ENCODE measurements at places on chromosomes 6 and 20. TPM values are rescaled to one million over a fixed set of nuclear protein-coding genes. Genes with fewer than 3 reads are reported as not detected.

GRCh38 chr6:81138236-81138635 lies 614.2 kb downstream of the TENT5A start:
- DNase-seq = no peak

- DNase-seq = no peak
These were observed 195.7 kb upstream of the FOXQ1 start for GRCh38 chr6:1116149-1116548.

GRCh38 chr20:16434062-16434664 lies 139.1 kb downstream of the KIF16B start:
- no peak for DNase-seq

DNA sequence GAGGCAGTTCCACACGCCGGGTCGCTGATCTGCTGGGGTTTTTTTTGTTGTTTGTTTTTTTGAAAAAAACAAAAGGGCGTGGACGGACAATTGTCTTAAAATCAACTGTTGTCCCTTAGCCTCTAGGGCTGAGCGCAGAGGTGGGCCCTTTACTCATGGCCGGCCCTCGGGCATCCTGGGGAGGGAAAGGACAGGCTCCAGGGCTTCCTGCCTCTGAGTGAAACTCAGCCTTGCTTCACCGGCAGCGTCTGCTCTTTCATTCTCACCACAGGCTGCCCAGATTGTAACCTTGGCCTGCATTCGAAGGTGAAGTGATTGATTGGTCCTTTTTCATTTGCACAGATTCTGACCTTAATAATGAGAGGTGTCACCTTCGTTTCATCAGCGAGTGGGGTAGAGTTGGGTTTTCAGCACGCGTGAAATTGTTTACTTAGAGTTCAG lies 797 bp downstream of the SMIM13 start:
- peak; percentile 33 for DNase-seq

Gene LINC00237
- total RNA-seq = not detected

DNA sequence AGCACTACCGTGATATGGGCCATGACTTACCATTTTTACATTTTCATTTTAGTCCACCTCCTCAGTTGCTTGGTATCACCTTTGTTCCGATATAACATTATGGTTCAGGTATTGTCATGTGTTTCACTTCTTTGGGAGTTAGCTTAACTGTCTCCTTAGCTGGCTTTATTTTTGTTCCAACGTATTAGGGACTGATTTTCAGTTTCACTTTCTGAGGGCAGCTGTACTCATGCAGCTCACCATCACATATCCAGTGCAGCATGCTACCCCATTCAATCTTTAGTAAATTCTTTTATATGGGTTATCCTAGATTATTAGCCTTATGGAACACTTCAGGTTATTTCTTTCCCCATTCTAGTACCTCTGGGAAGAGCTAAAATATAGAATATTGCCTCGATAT lies 362.2 kb upstream of the IRAK1BP1 start:
- no peak for DNase-seq

DNA sequence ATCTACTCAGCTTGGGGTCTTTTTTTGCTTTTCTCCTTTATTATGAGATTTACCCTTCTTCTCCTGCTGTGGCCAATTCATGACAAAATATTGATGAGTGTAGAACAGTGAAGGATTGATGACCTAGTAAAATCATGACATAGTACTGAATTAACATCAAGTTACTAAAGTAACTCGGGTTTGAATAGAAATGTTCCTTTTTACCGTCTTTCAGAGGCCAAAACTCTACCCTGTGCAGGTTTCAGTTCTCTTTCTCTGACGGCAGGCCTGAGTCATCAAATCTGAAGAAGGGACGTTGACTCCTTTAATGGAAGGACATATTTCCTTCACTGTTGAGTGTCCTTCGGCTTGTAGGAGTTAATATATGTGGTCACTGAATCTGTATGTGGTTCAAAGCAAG lies 80.7 kb downstream of the RREB1 start:
- no peak for DNase-seq

DNA sequence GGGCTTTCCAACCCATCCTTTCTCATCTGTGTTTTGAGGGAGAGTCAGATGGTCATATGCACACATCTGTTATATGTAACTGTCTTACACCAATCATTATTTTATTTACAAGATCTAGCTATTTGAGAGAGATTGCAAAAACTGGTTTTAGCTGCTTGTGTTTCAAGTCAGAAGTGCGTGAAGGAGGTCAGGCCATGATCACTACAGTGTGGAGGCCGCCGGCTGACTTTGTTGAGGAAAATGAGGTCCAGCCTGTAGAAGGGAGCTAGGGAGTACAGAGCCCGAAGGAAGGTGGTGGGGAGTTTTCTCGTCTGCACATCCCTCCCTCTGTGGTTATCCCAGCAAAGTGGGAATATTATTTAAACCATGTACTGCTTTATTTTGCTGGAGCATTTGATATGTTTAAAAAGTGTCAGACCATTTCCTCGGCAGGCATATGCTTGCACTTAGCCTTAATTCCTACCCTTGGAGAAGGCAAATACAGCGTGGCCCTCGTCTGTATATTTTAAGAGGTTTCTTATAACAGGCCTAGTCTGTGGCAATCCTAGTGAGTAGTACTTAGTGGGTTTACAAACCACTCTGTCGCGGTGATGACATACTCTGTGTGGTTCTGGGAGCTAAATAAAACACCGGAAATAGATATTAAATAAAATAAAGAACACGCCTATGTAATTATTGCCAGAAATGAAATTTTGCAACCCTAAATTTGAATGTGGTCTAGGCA lies 95.6 kb downstream of the UST start:
- DNase-seq = no peak

GRCh38 chr6:36955136-36955535 lies 598 bp downstream of the PI16 start:
- no peak for DNase-seq

- no peak for DNase-seq
These were observed 969.9 kb upstream of the CITED2 start for GRCh38 chr6:140344142-140344913.

DNA sequence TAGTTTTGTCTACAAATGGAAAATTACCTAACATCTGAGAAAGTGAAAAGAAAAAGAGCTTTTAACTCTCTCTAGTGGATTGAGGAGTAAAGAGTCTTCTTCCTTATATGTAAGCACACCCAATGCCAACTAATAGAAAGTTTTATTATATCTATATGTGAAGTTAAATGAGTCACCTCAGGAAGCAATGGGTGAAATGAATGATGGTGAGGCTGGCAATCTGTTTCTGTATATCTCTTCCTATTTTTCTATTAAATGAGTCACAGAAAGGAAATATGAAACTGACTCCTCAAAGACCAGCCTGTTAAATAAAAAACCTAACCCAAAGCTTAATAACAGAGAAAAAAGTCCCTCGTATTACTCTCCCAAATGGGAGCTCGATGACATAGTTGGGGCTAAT lies 71.3 kb downstream of the OTOR start:
- no peak for DNase-seq

DNA sequence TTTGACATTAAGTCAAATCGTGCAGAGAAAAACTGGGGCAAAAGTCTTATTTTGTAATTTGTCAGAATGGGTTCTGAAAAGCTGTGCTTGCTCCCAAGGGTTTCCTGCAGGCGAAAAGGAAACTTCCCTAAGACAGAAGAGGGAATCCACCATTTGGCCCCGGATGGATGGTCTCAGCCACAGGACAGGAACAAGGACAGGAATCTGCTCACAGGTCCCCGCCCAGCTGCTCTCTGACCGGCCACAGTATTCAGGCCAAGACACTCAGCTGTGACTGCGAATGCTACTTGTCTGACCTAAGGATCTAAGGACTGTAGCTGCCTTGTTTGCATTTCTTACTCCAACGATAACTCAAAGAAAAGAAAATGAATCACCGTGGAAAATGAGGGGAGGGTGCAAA lies 197.0 kb downstream of the BMP7 start:
- DNase-seq = no peak

DNA sequence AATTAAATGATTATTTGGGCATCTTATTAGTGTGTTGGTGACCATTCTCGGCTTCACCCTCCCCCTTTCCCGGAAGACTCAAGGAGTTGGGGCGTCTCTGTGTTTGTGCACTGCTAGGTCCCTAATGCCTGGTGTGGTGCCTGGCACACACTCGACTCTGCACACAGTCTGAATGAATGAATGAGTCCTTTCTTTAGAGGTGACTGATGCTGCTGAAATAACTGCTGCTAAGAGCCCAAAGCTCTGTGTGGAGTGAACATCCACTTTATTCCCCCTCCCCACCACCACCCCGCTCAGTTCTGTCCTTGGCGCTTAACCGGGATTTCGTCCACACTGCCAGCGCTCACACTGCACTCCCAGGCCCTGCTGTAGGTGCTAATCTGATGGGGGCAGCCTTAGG lies 1.2 kb upstream of the PHACTR3 start:
- DNase-seq = no peak

DNA sequence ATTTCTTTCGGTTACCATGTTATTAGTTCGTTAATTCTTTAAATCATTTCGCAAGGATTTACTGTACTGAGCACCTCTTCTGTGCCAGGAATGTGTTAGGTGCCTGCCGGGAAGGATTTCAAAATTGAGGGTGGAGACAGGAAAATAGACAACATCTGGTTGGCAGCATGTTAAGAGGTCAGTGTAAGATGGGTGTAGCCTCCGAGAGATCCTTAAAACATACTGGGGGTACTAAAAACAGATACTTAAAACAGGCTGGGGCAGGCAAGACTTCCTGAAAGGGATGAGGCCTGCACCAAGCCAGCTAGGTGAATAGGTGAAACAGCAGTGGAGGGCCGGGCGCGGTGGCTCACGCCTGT lies 178.0 kb upstream of the SGK1 start:
- DNase-seq = no peak

Gene RAD21L1
- total RNA-seq = 3.0 TPM

DNA sequence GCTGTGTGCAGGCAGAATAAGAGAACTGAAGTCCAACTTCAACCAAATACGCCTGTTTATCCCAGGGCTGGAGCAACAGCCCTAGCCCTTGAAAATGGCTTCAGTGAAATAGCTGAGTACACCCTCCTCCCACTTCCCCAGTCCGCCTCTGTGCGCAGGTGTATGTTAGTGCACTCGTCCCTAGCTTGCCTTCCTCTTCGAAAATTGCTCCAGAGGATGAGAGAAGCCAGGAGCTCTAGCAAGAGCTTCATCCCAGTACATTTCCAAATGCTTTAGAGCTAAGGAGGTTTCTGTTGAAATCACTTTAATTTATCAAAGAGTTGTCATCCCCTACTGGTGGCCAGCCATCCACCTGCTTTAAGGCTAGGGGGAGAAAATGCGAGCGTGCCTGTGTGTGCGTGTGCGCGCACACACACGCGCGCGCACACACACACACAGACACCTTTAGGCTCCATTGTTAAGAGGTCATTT lies 5.4 kb upstream of the POU3F2 start:
- no peak for DNase-seq

Gene PHACTR3
- total RNA-seq = 0.34 TPM

GRCh38 chr6:3911614-3912336 lies 62.6 kb downstream of the FAM50B start:
- DNase-seq = no peak

DNA sequence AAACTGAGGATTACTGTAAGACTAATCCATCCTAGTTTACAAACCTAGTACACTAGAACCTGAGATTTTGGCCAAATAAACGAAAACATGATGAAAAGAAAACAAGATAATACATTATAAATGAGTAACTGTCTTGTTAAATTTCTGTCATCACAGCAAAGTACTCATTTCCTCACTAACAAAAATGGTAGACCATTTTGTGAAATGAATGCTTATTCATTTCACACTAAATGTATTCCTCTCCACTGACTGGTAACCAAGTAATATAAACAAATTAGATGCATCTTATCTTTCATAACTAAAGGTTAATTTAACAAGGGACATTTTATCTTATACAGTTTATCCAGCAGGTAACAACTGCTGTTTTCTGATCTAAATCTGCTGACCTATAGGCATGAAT lies 143.7 kb downstream of the REV3L start:
- no peak for DNase-seq

- peak; percentile 1 for DNase-seq
These were observed 294.8 kb downstream of the CDC5L start for GRCh38 chr6:44682280-44682679.

DNA sequence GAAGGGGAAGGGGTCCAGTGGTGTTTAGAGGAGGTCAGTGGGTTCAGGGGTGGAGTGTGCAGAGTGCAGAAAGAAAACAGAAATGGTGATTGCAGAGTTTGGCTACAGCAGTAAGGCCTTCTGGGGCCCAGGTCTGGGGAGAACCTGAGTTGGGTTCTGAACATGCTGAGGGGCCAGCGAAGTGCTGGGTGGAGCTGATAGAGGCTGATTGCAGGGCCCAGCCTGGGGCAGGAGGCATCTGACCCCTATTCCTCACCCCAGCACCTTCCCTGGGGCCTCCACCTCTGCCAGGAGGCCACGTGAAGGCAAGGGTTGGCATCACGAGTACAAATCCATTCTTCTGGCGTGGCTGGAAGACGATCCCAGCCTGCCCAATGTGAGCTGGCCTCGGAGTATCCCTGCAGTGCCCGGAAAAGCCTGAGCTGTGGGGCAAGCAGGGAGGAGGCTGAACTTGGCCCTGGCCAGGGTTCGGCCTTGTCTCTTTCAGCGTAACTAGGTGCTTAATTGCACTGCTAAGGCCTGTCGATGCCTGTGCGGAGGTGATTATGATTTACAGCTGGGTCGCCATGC lies 35.3 kb downstream of the VSTM2L start:
- no peak for DNase-seq

Gene SSR1
- total RNA-seq = 34.3 TPM

- DNase-seq = no peak
These were observed 1164.5 kb upstream of the CITED2 start for GRCh38 chr6:140538926-140539325.

Gene GRM1
- 0.68 TPM for total RNA-seq

DNA sequence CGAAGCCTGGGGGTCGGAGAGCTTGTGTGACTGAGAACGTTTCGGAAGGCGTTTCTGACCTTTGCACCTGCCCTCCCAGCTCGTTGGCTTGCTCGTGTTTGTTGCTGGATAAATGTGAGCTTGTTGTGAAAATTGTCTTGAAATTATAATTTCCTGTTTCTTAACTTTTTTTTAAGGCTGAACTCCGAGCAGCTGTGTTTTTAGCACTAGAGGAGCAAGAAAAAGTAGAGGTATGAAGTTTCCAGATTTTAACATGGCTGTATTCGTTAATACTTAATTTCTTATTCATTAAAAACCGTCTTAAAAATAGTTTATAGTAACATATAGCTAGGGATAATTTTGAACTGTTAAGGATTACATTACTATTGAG lies 672 bp downstream of the CEP43 start:
- DNase-seq = no peak

Gene CAGE1
- 1.2 TPM for total RNA-seq

Gene HLA-DQA2
- total RNA-seq = 1.6 TPM

Gene COL19A1
- total RNA-seq = 0.14 TPM

- DNase-seq = no peak
These were observed 97.7 kb upstream of the SGK1 start for GRCh38 chr6:134415656-134416055.

- no peak for DNase-seq
These were observed 16.1 kb upstream of the PLG start for GRCh38 chr6:160685762-160686450.

DNA sequence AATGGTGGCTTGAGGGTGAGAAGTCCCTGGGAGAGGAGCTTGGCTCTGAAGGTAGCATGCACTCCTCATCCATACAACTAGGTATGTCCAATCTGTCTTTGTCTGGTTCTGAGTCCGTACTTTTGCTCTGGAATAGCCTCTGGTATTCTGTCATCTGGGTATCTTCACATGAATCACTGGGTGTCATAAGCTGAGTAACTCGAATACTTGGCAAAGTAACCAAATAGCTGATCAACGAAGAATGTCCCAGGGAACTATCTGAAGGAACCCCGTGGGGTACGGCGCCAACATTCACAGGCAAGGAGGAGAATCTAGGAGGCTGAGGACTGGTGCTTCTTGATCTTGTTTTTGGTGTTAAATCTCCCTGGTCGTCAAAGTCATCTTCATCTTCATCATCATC lies 184.8 kb downstream of the HIVEP2 start:
- no peak for DNase-seq

- DNase-seq = no peak
These were observed 16.4 kb upstream of the PKIG start for GRCh38 chr20:44566018-44566417.

Gene RAET1G
- total RNA-seq = 4.4 TPM

All from prostate gland (tissue), 2 donors.